ENCODE measurements at places on chromosomes 2 and 18.

DNA sequence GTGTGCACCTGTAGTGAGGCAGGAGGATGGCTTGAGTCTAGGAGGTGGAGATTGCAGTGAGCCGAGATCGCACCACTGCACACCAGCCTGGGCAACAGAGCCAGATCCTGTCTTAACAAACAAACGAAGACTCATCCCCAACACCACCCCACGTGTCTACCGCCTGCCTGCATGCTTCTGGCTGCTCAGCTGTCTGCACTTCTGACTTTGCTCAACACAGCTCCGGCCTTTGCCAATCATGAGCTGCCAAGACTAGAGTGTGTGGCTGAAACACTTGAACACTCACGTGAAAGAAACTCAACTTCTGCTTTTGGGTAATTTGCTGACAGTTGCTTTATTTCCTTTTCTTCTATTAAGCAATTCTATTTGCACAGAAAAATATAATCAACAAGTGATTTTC is 32.1 kb upstream of the SP3 start:
- no peak for DNase-seq

- DNase-seq, result no peak
Measured at GRCh38 chr2:149885468-149885867, 297.9 kb upstream of the MMADHC start.

DNA sequence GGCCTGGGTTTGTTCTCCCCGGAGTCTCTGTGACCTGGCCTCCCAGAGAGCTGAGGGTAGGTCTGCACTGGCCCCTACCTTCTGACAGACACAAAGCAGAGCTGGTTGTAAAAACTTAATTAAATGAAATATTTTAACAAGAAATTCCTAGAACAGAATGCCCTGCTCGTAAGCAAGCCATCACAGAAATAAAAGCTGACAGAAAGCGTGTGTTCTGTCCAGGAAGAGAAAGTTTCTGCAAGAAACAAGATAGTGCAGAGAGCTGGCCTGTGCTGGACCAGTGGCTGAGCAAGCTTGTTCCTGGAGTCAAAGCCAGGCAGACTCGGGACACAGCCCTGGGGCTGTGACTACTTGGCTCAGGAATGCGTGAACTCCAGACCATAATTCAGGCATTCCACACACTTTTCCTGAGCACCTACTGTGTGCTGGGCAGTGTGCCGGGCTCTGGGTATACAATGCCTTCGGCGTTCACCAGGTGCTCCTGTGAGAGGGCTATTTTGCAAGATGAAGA is 51.6 kb downstream of the APOB start:
- no peak for DNase-seq

- no peak for DNase-seq
Measured at GRCh38 chr2:28602751-28603639, 107.1 kb downstream of the PLB1 start.
